ENCODE measurements at places on chromosomes 1 and 21.

- DNase-seq, result no peak
Observed at GRCh38 chr21:16113052-16113715, 383.4 kb downstream of the USP25 start.

GRCh38 chr1:223225481-223225880 lies 82.4 kb upstream of the TLR5 start:
- no peak for DNase-seq

GRCh38 chr1:25583519-25584370 lies 32.8 kb upstream of the MAN1C1 start:
- DNase-seq, result no peak

- DNase-seq, result no peak
Observed at GRCh38 chr1:92655197-92655801, 129.6 kb downstream of the EVI5 start.

GRCh38 chr1:57061369-57061768 lies 95.6 kb upstream of the C8B start:
- no peak for DNase-seq

- no peak for DNase-seq
Observed at GRCh38 chr1:34266127-34266951, 89.6 kb downstream of the C1orf94 start.

DNA sequence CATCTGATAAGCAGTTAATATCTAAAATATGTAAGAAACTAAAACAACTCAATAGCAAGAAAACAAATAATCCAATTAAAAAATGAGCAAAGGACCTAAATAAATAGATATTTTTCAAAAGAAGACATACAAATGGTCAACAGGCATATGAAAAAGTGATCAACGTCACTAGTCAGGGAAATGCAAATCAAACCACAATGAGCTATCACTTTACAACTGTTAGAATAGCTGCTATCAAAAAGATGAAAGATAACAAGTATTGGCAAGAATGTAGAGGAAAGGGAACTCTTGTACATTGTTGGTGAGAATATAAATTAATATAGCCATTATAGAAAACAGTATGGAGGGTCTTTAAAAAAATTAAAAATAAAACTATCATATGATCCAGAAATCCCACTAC lies 40.7 kb upstream of the NEK7 start:
- DNase-seq, result no peak

DNA sequence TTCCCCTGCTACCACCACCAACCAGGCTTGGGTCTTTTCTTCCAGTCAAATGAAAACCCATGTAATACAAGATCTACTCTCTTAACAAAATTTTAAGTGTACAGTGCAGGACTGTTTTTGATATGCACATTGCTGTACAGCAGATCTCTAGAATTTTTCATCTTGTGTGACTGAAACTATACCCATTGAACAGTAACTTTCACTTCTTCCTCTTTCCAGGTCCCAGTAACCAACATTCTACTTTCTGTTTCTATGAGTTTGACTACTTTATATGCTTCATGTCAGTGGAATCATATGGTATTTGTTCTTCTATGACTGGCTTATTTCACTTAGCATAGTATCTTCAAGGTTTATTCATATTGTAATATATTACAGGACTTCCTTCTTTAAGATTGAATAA lies 45.3 kb upstream of the PLPPR4 start:
- DNase-seq, result no peak

DNA sequence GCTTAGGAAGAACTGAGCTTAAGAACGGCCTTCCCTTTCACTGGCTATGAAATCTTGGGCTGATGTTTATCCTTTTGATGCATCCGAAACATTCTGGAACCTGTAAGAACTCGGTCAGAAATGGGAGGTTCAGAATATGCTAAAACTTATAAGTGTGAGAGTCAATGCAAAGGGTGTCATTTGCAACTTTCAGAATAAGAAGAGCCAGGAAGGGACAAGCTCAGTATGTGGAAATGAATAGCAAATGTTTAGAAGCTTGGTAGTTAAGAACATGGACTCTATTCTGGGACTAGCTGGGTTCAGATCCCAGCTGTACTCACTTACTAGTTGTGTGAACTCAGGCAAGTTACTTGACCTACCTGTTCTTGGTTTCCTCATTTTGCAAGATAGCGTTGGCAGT lies 234.1 kb downstream of the OMA1 start:
- no peak for DNase-seq

DNA sequence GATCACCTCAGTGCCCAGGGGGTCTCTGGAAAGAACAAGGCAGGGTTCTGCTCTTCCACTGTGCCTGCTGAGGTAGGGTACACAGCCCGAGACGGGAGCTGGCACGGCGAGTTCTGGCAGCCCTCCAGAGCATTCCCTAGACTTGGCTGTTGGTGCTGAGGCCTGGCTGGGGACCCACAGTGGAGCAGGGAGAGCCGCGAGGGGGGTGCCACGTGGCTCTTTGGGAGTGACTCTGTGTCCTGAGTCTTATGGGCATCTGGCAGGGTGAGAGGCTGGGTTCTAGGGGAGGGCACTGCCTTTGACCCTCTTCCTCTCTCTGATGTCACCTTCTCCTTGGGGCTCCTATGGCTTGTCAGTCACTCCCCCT lies 336.4 kb downstream of the CAMTA1 start:
- DNase-seq, result no peak

DNA sequence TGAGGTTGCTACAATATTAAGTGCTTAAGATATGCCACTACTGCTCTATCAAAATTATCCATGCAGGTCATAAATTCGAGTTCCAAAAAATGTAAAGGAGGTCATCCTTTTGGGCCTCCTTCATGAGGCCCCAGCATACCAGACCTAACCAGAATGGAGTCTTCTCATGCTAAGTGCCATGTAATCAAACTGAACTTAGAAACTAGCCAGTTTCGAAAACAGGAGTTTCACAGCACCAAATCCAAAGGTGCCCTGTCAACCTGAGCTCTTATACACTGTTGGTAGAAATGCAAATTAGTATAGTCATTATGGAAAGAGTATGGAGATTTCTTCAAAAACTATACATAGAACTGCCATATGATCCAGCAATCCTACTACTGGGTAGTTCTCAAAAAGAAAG lies 320.5 kb downstream of the ST6GALNAC3 start:
- DNase-seq, result no peak

DNA sequence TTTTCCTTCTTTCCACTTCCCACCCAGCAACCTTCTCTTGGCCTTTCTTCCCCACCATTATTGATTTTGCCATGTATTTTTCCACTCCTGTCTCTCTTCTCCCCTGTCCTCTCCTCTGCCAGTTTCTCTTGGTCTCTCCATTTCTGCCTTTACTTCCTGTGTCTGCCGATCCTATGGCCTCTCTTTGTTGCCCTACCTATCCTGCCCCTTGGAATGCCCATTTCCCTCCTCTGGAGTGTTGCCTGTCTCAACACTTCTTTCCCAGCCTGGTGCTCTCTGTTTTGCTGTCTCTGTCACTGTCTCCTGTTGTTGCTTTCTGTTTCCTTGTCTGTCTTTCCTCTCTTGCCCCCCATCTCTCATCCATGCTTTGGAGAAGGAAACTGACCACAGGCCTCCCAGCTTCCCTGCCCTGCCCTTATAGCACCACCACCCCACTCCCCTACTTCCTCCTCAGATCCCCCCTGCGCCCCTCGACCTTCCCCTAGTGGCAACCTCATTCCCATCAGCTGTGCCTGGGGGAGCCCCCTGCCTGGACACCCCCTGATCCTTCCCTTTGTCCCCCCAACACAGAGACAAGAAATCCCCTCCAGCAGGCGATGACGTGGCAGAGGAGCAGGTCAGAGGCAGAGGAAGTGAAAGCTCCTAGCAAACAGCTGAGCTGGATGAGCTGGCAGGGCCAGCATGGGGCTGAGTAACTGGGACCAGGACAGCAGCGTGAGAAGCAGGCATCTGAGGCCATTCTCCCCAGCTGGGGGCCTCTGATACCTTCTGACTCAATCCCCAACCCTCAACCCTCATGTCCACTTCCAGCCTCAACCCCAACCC lies 6.6 kb upstream of the ETV3L start:
- DNase-seq, result no peak

DNA sequence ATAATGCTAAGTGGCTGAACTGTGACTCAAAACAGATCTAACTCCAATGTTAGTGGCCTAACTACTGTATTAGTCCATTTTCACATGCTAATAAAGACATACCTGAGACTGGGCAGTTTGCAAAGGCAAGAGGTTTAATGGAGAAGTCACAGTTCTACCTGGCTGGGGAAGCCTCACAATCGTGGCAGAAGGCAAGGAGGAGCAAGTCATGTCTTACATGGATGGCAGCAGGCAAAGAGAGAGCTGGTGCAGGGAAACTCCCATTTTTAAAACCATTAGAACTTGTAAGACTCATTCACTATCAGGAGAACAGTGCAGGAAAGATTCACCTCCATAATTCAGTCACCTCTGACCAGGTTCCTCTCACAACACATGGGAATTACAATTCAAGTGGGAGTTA lies 79.7 kb upstream of the CACYBP start:
- no peak for DNase-seq

- DNase-seq, result no peak
Observed at GRCh38 chr1:241143765-241144442, 213.1 kb downstream of the RGS7 start.

GRCh38 chr1:228471762-228472398 lies 15.3 kb upstream of the RNF187 start:
- DNase-seq, result no peak

GRCh38 chr21:16579538-16579937 lies 849.8 kb downstream of the USP25 start:
- no peak for DNase-seq

GRCh38 chr1:52323731-52324130 lies 42.3 kb downstream of the CC2D1B start:
- DNase-seq, result no peak

GRCh38 chr1:41020654-41021053 lies 871 bp downstream of the SLFNL1 start:
- no peak for DNase-seq

- DNase-seq, result peak; percentile 67
Observed at GRCh38 chr21:16070207-16070651, 340.4 kb downstream of the USP25 start.

DNA sequence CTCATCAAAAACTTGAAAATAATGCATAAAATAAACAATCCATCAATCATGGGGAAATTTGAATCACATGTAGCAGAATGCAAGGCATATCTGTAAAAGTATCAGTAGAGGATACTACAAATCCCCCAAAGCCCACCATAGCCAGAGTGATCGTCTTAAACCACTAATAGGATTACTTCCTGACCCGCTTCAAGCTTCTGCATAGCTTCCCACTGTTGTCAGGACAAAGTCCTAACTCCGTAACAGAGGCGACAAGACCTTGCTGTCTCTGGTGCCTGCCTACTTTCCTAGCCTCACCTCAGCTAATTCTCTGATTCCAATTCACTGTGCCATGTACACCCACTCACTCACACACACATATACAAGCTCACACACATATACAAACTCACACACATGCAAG lies 161.2 kb upstream of the NFIA start:
- DNase-seq, result no peak

GRCh38 chr1:91645031-91645430 lies 144.4 kb downstream of the CDC7 start:
- no peak for DNase-seq

DNA sequence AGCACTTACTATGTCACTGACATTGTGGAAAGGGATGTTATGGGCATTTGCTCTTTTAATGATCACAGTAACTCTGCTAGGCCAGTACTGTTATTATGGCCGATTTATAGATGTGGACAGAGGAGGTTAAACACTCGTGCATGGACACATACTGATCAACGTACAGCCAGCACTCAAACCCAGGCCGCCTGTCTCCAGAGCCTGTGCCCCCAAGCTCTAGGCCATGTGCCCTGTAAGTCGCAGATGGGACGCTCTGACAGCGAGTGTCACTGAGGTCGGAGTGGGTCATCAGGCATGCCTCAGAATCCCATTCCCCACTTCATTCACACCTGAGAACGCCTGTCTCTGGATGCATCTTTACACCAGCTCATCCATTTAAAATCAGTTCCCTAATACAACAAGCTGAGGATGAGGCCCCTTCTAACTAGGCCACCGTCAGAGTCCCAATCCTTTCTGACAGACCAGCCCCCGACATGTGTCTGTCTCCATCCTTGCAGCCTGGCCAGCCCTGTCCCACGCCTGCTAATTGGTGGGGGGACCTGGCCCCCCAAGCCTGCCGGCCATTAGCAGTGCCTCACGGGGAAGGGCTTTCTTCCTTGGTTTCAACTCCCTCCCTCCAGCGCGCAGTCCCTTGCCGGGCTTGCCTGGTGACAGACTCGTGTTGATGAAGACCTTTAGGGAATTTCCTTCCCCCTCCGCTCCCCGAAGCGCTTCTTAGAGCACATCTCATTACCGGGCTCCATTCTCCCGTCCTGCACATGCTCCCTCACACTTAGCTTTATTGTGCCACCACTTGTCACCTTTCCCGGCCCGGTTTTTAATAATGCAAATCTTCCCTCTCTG lies 436.8 kb downstream of the KIF26B start:
- no peak for DNase-seq

DNA sequence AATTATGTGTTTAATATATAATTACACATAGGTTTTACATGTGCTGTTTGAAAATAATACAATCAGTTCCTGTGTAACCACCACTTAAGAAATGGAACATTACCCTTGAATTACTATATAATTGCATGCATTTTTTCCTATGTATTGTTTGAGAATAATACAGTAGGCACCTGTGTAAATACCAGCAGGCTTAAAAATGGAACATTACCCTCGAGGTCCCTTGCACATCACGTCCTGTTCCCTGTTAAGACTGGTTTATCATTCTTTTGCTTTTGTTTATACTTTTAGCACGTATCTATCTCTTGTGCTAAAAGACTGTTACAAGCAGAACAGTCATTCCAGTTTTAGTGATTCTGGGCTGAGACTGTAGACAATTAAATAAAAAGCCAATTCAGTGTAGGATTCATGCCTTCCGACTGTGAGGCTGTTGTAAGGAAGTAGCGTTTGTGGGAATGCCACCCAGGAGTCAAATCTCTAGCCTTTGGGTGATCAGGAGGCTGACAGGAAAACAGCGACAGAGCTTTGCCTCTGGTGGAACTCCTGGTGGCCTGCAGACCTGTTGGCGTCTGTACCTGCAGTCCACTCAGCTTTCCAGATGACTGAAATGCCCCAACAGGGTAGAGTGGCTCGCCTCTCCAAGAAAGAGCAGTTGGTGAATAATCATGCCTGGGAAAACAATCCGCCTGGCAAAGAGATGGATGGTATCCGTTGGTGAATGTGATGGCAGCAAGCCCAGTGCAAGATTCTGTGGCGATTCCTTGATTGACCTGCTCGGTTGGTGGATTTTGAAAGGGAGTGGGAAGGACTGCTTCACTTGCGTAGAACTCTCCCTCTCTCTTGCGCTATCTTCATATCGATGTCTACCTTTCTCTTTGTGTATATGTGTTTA lies 58.0 kb downstream of the DISC1 start:
- peak; percentile 98 for DNase-seq

- peak; percentile 62 for DNase-seq
Observed at GRCh38 chr1:119327450-119328155, 41.0 kb upstream of the HAO2 start.

DNA sequence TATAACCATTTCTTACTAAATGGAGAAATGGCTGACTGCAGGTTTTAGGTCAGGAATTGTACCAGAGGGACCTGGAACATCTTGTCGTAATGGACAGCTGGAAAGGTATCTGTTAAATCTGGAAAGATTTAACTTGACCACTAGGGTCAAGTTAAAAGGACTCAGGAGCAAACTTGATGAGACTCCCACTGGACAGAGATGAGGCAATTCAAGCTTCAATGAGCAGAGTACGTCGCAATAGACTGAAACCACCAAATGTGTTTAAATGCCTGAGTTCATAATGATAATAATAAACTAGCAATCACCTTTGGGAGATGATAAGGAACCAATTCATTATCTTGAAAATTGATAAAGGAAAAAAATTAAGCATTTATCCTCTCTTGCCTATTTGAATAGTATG lies 8.7 kb downstream of the IFNLR1 start:
- no peak for DNase-seq

- no peak for DNase-seq
Observed at GRCh38 chr1:47424336-47424982, 8.4 kb downstream of the FOXE3 start.

All from NCI-H1417 treated with DMSO at 0.1 percent for 48 hours (cell line).